Neural crest cell (in vitro differentiated cells): ENCODE measurements at places on chromosomes 5 and 9. TPM values are rescaled to one million over a fixed set of nuclear protein-coding genes. Genes with fewer than 3 reads are reported as not detected.
A peak's percentile ranks its signal among the peaks of the same experiment; 100 is the strongest.

DNA sequence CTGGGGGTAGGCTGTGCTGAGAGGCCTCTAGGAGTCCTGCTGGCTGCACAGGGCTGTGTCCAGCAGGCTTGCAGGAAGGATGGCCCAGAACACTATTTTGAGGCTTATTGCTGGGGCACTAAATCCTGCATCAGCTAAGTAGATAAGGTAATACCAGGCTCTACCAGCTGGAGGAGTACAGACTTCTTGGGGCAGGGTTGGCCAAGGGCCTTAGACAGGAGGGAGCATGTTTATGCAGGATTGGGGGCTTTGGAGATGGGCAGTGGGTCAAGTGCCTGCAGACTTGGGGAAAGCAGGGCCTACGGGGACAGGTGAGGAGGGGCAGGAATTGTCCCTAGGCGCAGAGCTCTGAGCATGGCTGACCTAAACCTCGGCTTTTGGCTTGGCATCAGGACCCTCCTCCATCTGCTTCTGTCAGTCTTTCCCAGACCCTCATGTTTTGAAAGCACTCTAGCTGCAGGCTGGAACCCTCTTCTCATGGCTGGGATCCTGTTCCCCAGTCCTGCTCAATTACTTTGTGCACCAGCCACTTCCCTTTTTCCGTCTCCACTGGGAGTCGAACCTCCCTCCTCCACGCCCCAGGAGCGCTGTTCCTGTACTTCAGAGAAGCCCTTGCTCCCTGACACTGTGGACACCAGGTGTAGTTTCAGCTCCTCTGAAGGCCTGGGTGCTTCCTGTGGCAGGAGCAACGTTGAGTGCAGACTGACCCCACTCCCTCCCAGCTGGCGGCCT lies 61.0 kb upstream of the SPTLC1 start:
- H3K27me3 ChIP-seq: no peaks in the 10 kb centered on the region
- no peaks in the 10 kb centered on the region for H3K36me3 ChIP-seq
- no peak for DNase-seq
- H3K27ac ChIP-seq: no peak overlapping the region

DNA sequence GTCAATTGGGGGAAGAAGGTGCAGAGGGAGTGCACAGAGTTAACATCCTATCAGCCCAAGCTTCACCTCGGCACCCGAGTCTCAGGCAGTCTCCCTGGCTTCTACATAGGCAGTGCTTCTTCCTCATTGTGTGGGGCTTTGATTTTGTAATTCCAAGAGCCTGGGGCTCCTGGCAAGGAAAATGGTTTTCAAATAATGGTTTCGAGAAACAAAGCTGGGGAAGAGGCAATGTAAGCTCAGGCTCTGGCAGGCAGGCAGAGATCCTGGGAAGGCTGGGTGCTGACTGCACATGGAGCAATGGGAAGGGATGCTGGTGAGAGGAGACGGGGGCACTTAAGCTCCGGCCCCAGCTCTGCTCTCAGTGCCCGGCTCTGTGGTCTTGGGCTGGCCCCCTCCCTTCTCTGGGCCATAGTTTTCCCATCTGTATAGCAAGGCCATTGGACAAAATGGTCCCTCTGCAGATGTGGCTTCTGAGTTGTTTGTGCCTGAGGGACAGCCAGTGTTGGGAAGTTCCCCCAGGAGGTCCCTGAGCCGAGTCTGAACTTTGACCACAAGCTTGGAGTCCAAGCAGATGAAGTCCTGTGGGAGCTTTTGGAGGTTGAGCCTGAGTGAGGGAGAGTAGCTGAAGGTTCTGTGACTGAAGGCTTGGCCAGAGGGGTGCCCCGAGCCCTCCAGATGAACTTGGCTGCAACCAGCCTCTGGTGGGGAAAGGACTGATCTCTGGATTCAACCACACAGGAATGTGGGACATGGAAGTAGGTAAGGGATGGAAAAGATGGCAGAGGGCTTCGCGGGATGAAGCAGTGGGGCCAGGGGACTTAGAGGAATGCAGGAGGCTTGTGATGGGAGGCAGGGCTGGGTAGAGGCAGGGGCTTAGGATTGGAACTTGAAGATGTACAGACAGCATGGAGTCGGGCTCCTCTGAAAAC lies 28.5 kb upstream of the IL17B start:
- H3K27me3 ChIP-seq: no peaks in the 10 kb centered on the region
- no peaks in the 10 kb centered on the region for H3K36me3 ChIP-seq
- peaks cover 29% of the 10 kb centered on the region for H3K4me1 ChIP-seq
- H3K4me3 ChIP-seq: peak overlapping the region; percentile 11

DNA sequence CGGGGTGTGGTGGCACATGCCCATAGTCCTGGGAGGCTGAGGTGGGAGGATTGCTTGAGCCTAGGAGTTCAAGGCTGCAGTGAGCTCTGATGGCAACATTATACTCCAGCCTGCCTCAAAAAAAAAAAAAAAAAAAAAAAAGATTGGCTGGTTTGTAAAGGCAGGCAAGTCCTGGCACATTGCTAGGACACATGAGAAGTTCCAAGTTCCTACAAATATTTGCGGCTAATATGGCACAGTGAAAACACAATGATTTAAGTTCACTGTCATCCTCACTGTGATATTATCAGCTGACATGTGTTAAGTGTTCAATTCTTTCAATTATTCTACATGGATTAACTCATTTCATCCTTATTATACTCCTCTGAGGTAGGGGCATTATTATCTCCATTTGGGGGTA lies 20.1 kb downstream of the TMEM268 start:
- H3K27me3 ChIP-seq: no peaks in the 10 kb centered on the region
- no peak for DNase-seq
- no peaks in the 10 kb centered on the region for H3K36me3 ChIP-seq
- H3K27ac ChIP-seq: no peak overlapping the region
- no peaks in the 10 kb centered on the region for H3K4me1 ChIP-seq
- H3K4me3 ChIP-seq: no peak overlapping the region

SNX2 gene
- total RNA-seq: 72.7 and 75.6 TPM in 2 replicates

COL23A1 gene
- 33.7 and 34.0 TPM in 2 replicates for total RNA-seq

- peaks cover 11% of the 10 kb centered on the region for H3K4me1 ChIP-seq
- H3K4me3 ChIP-seq: no peak overlapping the region
- H3K27ac ChIP-seq: no peak overlapping the region
- H3K27me3 ChIP-seq: no peaks in the 10 kb centered on the region
- no peak for DNase-seq
Measured at GRCh38 chr5:129653057-129653375, 94.9 kb upstream of the MINAR2 start.

ACOT12 gene
- total RNA-seq: not detected in 2 replicates

PCDHA4 gene
- 9.0 and 9.9 TPM in 2 replicates for total RNA-seq

CDK5RAP2 gene
- total RNA-seq: 107 and 116 TPM in 2 replicates

DNA sequence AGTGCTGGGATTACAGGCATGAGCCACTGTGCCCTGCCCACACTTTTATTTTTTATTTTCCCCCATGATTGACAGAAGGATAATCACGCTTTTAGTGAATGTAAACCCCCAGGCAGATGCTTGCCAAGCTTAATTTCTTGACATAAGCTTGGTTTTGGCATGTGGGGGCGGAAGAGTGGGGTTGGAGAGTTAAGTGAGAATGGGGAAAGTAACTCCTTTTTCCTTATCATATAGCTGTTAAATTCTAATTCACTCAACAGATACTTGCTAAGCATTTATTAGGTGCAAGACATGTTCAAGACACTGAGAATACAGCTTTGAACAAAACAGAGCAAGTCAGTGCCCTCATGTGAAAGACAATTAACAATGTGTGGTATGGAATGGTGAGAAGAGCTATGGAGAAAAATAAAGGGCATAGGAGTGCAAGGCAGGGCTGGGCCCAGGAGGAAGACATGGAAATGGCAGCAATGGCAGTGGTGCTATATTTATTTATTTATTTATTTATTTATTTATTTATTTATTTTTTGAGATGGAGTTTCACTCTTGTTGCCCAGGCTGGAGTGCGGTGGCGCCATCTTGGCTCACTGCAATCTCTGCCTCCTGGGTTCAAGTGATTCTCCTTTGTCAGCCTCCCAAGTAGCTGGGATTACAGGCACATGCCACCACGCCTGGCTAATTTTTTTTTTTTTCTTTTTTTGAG lies 2.2 kb downstream of the SLC26A2 start:
- no peaks in the 10 kb centered on the region for H3K36me3 ChIP-seq
- no peaks in the 10 kb centered on the region for H3K27me3 ChIP-seq
- DNase-seq: no peak
- peaks cover 29% of the 10 kb centered on the region for H3K4me1 ChIP-seq
- no peak overlapping the region for H3K4me3 ChIP-seq
- H3K27ac ChIP-seq: no peak overlapping the region

DNA sequence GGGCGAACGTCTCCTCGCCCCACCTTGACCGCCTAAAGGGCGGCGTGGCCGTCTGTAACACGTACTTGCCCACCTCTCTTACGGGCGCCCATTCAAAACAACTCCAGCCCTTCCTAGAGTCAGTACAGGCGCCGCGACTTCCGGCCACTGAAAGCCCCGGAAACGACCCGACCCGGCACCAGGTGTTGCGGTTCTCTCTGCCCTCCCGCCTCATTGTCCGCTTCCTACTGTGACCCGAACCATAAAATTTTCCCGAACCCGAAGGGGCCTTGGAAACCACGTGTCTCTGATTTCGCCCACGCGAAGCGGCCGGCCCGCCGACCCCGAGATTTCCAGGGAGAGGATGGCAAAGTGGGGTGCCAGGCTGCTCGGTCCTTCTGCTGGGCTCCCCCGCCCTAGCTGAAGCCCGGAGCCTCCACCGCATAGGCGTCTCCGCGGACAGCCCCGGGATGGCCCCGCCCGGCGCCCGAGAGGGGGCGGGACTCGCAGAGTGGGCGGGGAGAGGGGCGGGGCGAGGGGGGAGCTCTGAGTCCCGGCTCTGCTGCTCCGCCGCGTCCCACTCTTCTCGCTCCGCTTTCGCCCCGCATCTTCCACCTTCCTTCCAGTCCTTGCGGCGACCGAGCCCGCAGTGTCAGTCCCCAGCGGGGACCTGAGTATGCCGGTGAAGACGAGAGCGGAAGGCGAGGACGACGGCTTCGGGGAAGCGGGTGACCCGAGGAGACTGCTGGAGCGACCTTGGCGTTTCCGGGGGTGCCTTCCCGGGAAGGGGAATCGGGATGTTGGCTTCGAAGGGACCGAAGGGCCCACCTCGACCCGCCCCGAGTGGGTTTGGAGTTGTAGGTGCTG lies 684 bp upstream of the PTGES2 start:
- H3K27me3 ChIP-seq: peaks cover 7% of the 10 kb centered on the region
- peak overlapping the region; percentile 99 for H3K4me3 ChIP-seq
- DNase-seq: peak; percentile 76
- peaks cover 6% of the 10 kb centered on the region for H3K36me3 ChIP-seq
- peak overlapping the region; percentile 99 for H3K27ac ChIP-seq

DNA sequence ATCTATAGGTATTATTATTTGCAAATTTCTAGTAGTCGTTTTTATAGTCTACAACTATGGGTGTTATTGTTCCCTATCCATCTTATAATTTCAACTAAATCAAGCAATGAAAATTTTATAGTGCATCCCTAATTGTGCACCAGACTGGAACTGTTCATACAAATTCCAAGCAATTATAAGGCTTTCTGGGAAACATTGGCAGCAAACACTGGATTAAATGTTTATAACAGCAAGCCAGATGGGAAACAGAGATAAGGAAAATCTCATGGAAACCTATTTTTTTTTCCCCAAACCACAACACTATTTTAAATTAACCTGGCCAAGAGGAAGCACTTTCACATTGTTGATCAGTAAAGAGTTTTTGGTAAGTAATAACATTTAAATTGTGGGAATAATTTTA lies 524.3 kb downstream of the RASEF start:
- H3K27ac ChIP-seq: no peak overlapping the region
- no peak for DNase-seq
- no peaks in the 10 kb centered on the region for H3K27me3 ChIP-seq
- H3K4me3 ChIP-seq: no peak overlapping the region

DNA sequence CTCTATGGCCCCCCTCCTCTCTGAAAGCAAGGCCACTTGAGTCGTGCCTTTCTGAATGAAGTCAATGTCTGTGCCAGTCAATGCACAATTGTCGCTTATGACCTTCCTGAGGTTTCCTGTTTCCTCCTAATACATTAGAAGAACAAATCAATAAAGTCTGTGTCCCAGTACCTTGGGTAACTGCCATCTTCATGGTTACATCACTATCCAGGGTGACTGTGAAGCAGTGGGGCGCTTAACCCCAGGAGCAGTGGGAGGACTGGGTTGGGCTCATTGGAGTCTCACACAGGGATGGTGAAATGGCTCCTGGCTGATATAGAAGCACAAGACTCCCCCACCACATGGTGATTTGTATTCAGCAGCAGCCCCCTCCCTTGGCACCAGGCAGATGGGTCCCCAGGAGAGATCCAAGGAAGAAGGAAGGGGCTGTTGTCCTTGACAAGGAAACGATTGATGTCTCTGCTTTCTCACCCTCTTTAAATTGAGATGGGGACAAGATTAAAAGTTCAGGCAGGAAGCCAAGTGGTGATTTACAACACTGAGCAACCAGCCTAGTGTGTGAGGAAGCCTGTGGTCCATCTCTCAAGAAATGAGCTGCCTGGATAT lies 261.9 kb upstream of the ZNF462 start:
- H3K27me3 ChIP-seq: no peaks in the 10 kb centered on the region
- no peak for DNase-seq
- peaks cover 27% of the 10 kb centered on the region for H3K4me1 ChIP-seq
- peak overlapping the region; percentile 59 for H3K27ac ChIP-seq

CD14 gene
- total RNA-seq: 0.28 and 0.55 TPM in 2 replicates
